COLO829 (cell line): ENCODE measurements at places on chromosomes 1 and 21.

DNA sequence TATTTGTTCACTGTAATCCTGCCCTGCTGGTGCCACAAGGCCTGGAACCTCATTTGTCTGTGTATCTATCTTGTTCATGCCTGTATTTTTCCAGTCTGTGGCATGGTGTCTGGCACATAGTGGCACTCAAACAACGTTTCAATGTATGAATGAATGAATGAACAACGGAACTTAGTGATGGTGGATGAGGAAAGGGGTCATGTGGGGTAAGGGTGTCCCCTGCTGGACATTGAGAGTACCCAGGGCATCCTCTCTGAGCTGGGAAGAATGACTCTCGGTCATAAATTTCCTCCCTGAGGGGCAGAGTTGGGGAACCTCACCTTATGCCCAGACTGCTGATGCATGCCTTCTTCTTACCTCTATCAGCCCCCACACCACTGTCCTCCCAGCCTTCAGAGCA is 18.9 kb upstream of the ZNF683 start:
- DNase-seq: peak; percentile 75

DNA sequence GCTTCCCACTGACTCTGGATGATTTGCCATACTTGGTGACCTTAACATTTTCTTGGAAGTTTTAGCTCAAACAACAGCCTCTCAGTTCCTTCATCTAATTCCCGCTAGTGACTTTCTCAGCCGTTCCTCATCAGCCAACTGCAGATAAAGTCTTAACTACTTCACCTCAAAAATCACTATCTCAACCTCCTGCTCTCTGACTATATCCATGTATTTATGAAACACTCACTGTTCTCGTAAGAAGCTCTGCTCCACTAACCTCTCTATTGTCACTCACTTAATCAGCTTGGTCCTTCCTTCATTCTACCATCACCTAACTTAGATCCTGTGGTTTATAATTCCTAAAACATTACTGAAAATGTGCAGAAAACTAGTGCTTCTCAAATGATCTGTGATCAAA is 1551.6 kb downstream of the MRPL39 start:
- DNase-seq: no peak

- DNase-seq: no peak
These were observed 71.8 kb upstream of the ECE1 start for GRCh38 chr1:21362096-21362495.

- DNase-seq: no peak
These were observed 570.9 kb downstream of the NEGR1 start for GRCh38 chr1:71711456-71711855.

DNA sequence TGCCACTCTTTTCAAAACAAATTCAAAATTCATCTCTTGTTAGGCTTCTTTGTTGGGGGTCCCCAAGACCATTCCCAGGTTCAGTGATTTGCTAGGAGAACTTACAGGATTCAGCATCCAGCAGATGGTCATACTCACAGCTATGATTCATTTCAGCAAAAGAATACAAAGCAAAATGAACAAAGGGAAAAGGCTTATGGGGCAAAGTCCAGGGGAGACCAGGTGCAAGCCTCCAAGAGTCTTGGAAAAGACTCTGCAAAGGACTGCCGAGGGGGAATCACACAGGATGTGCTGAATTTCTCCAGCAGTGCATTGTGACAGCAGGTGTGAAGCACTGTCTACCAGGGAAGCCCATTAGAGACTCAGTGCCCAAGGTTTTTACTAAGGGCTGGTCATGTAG is 7.3 kb downstream of the TRAF5 start:
- DNase-seq: no peak
